ENCODE measurements at places on chromosomes 16 and 17.

DNA sequence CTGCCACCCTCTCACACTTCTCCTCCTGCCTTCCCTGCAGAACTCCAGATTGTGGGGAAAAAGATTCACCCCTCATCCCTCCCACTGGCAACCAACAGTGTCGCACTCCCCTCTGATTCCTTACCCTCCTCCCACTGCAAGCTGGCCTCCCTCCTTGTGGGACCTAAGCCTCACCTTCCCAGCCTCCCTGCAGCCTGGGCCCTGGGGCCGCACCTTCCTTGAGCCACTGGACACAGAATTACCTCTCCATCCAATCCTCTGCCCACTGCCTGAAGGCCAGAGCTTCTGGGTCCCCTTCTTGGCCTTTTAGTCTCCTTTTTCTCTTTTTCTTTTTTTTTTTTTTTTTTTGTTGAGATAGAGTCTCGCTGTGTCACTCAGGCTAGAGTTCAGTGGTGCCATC, 33.9 kb downstream of the NGFR start:
- no peak for DNase-seq

DNA sequence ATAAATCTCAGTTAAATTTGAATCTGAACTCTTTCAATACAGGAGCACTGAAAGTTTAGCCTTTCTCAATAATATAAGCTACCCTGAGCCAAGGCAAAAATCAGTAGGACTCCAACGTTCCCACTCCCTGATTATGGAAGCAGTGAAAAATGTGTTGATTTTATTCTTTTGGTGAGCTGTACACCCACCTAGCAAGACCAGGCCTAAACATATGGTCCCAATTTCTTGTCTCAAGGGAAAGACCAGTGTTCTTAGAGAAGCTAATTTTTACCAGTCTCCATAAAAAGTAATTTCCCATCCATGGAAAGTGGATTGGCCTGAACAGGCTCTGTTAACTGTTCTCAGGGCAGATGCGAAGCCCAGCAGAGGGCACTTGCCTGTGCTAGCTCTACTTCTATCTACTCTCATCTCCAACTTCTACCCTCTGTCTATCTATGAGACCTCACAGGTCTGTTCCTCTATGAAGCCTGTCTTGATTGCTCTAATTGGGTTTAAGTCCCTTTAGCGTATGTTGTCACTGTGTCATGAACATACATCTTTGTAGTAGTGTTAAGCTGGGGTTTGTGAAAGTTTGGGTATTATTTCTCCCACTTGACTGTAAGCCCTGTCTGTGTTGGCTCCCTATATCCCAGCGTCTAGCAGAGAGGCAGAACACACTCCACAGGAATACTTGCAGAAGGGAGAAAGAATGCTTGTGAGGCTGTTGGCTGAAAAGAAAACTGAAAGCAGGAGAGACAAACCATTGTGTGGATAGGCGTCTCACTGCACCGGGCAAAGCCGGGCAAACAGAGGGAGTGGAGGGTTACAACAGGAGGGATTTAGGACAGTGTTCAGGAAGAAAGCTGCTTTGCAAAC, 167.1 kb upstream of the MAF start:
- DNase-seq, result peak; percentile 36

GRCh38 chr17:43967251-43967875, 13.6 kb upstream of the PYY start:
- no peak for DNase-seq

DNA sequence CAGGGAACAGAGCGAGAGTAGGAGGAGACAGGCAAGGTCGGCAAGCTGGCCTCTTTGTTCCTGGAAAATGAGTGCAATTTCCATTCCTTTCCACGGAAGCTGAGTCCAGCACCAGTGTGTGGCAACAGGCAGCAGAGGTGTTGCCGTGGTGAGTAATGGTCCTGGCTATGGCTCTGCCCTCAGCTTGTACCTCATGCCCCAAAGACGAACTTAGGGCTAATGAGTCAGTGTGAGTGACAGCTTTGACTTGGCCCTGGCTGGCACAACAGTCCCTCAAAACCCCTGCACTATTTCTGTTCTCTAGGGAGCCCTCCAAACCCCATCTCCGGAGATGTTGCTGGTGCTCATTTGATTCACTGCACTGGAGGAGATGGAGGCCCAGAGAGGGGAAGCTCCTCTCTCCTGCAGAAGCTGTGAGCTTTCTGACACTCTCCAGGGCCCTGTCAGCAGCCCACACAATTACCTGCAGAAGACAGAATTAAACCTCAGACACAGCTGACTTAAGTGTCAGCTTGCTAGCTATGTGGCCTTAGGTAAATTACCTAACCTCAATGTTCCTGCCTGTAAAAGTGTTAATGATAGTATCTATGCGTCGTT, 129.9 kb downstream of the TMEM132E start:
- DNase-seq, result no peak

DNA sequence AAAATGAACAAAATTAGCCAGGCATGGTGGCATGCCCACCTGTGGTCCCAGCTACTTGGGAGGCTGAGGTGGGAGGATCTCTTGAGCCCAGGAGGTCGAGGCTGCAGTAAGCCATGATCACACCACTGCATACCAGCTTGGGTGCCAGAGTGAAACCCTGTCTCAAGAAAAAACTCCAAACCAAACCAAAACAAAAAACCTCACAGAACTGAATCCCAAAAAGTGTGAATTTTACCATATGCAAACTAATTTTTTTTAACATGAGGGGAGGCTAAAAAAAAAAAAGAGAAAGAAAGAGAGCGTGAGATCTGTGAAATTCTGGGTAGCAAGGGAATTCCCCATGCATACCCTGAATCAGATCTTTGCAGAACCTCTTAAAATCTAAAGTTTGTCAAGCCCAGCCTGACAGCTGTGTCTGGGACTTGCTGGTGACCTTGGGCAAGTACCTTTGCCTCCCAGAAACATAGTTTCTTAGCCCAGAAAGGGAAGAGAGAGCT, 17.1 kb upstream of the CDH1 start:
- DNase-seq, result no peak

DNA sequence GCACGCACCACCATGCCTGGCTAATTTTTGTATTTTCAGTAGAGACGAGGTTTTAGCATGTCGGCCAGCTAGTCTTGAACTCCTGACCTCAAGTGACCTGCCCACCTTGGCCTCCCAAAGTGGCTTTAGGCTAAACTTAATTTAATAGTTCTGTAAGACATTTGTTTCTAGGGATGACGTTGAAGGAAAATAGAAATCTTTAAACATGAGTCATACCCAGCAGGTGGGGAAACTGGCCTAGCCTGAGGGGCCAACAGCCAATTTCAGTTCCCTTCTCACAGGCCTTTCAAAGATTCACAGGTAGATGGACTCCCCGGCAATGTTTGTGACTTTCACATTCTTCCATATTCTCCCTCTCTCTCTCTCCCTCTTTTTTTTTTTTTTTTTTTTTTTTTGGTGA, 18.1 kb upstream of the ITPRIPL2 start:
- DNase-seq, result no peak

- no peak for DNase-seq
Observed at GRCh38 chr16:5642011-5642410, 544.4 kb upstream of the EEF2KMT start.

GRCh38 chr16:14358697-14359305, 271.3 kb downstream of the PARN start:
- no peak for DNase-seq

DNA sequence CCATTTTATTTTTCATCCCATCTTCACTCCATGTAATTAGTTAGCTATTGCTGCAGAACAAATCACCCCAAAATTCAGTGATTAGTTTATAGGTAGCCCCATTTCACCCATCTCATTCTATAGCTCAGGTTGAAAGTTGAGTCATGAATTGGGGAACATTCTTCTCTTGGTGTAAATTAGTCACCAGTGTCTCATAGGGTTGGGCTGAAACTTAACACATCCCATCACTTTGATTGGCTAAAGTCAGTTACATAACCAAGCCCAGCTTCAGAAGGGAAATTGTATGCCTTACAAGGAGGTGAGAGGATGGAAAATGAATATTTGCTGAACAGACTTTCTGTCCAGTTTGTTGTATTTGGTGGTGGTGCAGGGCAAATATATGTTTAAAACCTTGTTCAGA, 477.5 kb downstream of the WWOX start:
- peak; percentile 5 for DNase-seq

DNA sequence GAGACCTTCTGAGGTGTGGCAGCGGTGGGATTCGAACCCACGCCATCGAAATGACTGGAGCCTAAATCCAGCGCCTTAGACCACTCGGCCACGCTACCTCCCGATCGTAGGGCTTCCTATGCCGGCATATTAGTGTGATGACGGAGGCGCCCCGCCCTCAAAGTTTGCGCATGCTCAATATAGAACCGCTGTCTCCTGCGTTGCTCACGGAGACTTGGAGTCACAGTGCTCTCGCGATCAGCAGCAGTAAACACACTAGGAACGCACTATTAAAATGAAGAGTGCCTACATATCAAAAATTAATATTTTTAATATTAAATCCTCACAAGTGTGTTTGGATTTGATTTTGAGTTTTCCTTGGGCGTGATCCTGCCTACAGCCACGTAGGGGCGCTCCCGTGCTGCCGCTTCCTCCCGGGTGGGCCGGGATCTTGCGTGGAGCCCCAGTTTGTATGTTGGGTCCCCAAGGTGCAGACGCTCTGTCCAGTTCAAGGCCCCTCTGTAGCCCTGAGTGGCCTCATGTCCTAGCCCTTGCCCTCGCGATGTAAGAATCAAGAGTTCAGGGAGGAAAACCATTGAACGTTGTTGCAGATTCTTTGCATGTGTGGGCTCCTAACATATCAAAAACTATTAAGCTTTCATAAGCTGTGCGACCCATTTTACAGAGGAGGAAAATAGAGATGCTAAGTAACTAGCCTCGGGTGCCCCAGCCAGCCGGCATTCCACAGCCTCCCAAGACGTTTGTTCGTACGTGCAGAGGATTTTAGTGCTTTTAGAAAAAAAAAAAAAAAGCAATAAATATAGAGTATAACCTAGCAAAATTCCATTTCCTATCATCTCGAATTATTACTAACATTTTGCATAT, 10.2 kb upstream of the EEF2K start:
- peak; percentile 91 for DNase-seq

- DNase-seq, result no peak
Observed at GRCh38 chr17:19987897-19988296, 10.3 kb upstream of the AKAP10 start.

DNA sequence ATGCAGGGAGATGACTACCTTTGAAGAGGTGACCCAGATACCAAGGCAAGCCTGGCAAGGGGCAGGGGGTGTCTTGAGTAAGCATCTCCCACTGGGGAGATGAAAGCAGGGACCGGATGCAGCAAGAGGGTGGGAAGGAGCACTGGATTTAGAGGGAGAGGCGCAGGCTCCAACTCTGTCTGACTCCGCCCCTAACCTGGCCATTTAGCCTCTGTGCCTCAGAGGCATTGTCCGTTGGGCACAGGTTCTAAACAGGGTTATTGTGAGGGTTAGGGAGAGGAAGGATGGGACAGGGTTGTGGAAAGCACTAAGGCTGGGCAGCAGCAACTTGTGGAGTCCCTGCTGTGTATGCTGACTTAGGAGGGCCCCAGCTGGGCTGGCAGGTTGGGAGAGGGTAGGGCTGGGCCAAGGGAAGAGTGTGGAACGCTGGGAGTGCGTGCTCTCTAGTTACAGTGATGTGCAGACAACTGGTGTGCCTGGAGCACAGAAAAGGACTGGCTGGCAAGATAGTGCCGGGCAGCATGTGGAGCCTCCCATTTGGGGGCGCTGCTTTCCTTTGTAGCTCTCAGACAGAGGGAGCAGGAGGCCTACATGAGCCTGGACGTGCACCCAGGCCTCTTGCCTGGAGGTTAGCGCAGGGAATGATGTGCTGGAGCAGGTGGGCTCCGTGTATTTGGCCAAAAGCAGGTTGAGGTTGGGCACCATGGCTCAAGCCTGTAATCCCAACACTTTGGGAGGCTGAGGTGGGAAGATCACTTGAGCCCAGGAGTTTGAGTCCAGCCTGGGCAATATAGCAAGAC, 26.2 kb downstream of the TBX2 start:
- DNase-seq, result no peak

GRCh38 chr16:8819411-8820034, 21.9 kb downstream of the PMM2 start:
- no peak for DNase-seq

DNA sequence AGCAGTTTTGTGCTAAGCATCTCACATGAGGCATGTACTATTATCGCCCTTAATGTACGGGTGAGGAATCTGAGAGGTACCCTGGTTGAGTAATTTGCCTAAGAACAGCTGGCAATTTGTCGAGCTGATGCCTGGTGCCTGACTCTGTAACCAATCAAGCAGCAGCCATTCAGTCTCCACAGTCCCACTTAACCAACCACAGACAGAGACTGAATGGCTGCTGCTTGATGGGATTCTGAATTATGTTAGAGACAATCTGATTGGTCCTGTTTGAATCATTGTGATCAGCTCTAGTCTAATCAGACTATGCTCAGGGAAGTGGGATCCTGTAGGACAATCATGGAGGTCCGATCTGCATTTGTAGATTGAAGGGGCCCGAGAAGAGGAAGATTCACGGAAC, 447.0 kb downstream of the SHISA9 start:
- no peak for DNase-seq

GRCh38 chr17:17841601-17842025, 4.8 kb upstream of the SREBF1 start:
- DNase-seq, result peak; percentile 47

DNA sequence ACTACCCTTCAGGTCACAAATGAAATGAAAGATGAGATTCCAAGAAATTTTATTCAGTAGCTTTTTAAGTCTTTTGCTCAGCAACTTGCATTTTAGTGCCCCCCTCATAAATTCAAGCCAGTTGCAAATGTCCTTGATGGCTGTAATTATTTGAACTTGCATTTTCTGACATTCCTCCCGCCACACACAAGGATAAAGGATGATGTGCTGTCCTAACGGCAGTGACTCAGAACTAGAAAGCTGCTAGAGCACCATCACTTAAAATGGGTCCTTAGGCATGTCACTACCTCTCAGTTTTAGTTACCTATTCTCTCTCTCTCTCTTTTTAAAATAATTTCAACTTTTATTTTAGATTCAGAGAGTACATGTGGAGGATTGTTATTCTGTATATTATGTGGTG, 306.7 kb downstream of the CNTNAP4 start:
- no peak for DNase-seq
